ENCODE measurements at places on chromosomes 11 and 22.
A peak's percentile ranks its signal among the peaks of the same experiment; 100 is the strongest.

DNA sequence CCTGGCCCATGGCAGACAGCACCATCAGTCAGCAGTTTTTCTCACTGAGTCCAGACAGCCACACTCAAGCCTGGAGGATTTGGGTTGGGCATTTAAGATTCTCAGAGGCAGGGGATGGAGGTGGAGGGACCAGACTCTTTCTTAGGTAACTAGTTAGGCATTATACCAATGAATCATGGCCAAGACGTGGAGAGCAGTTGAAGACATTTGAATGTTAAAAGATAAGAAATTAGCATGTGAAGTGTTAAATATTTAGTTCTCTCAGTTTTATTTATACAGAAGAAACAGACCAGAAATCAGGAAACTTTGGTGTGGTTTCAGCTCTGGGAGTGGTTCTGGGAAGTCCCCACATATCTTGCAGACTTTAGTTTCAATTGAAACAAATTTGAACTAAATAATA is 9.9 kb downstream of the GTF2H1 start:
- peak; percentile 78 for DNase-seq

DNA sequence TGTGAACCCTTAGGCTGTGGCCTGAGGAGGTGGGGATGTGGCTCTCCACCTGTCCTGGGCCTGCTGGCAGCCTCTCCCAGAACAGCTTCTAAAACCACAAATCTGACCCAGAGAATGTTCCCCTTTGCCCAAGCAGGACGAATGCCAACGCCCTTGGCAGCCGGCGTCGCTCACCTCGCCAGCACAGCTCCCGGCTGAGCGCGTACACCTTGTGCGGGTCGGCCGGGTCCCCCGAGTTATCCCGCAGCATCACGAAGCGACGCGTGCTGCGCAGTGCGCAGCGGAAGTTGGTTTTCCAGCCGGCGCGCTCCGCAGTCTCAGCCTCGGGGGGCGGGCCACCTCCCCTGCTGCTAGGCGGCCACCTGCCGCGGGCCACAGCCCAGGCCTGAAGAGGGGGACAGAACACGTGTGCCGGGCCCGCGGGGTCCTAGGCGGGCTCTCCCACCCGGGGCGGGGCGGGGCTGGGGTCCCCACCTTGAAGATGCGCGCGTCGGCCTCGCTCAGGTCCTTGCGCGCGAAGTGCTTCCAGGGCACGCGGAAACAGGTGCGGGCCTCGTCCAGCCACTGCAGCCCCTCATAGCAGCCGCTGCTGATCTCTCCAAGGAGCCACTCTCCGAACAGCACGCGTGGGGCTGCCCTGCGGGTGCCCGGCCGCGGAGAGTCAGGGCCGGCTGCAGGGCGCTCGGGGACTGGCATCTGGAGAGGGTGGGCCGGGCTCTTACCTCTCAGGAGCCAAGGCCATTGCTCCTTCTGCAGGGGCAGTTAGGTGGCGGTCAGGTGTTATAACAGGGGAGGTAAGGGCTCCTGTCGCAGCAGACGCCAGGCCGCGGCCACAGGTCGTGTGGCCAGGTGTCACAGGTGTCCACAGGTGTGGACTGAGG is 887 bp downstream of the IRF7 start:
- no peak for DNase-seq

DNA sequence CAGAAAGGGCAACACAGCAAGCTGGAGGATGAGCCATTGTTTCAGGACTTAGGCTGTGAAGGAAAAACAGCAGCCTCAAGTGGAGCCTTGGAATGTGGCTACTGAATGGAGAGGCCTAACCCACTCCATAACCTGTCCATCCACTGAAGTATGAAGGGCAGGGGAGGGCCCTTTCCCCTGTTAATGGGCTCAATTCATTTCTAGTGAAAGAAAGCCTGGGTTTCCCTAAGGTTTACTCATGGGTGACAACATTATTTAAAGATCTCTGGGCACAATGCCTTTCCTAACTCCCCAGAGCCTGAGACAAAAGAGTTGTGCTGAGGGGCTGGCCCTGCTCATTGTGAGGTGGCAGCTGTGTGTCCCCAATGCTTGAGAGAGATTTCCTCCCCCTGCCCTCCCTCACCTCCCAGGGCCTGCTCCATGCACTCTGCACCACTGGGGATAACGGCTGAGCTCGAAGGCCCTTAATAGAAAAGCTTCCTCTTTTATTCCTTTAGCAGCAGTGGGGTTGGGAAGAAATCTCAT is 83.8 kb downstream of the ME3 start:
- DNase-seq = no peak

DNA sequence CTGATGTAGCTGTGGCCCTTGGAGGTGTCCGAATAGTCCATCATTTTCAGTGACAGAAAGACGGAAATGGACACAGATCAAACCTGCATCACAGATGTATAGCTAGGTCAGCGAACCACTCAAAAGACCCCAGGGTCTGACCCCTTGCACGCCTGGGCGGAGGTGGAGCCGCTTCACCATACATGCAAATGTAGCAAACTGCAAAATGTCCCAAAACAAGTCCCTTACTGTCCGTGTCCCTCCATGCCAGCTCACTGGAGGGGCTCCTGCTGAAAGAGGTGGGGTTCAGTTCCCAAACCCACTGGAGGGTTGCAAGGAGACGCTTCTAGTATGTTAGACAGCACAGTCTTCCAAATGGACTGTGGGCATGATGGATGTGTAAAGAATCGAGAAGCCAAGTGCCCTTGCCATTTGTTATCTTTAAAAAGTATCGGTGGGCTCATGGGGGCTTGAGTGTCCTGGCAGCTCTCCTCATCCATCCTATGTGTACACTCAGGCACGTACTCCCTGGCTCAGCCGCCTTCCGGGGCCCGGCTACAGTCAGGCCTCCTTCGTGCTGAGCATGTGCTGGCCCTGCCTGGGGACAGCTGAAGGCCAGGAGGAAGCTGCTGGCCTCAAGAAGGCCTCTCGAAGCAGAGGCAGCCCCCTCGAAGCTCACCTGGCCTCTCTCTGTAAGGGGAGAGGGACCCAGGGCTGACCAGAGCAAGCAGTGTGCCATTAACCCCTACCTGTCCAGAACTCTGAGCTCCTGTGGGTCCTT is 20.2 kb upstream of the KCNQ1OT1 start:
- no peak for DNase-seq

DNA sequence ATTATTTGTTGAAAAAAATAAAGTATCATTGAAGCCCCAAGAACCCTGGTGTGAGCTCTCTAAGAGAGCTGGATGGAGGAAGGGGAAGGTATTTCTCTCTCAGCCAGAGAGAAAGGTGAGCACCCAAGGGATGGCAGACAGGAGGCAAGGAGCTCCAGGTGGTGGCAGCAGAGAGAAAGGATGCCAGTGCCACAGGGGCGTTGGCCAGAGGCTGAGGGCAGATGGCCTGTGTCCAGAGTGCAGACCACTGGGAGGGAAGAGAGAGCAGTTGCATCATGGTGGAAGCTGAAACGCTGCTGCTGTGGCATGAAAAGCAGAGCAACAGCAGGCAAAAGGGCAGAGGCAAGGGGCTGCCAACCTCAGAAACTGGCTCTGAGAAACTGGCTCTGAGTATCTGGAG is 8.5 kb downstream of the SPON1 start:
- peak; percentile 13 for DNase-seq

DNA sequence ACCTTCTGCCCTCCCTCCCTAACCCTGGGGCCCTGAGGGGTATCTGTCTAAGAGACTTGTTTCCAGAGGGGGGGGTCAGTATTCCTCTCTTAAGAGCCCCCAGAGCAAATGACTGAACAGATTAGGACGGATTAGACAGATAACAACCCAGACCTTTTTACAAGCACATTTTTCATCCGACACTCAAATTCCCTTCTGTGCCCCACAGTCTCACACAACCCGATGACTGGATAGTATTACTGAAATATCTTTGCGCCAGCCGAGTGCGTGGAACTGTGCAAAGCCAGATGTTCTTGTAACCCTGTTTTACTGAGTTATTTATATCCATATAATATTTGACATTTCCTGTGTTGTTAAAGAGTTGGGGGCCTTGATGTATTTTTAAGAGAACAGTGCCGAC is 30.9 kb upstream of the FLI1 start:
- no peak for DNase-seq

- no peak for DNase-seq
These were observed 29.7 kb downstream of the TRMU start for GRCh38 chr22:46365166-46365624.

GRCh38 chr11:66857927-66858185 is 992 bp downstream of the LRFN4 start:
- DNase-seq = no peak

GRCh38 chr22:42273855-42274451 is 3.5 kb upstream of the TCF20 start:
- DNase-seq = no peak

DNA sequence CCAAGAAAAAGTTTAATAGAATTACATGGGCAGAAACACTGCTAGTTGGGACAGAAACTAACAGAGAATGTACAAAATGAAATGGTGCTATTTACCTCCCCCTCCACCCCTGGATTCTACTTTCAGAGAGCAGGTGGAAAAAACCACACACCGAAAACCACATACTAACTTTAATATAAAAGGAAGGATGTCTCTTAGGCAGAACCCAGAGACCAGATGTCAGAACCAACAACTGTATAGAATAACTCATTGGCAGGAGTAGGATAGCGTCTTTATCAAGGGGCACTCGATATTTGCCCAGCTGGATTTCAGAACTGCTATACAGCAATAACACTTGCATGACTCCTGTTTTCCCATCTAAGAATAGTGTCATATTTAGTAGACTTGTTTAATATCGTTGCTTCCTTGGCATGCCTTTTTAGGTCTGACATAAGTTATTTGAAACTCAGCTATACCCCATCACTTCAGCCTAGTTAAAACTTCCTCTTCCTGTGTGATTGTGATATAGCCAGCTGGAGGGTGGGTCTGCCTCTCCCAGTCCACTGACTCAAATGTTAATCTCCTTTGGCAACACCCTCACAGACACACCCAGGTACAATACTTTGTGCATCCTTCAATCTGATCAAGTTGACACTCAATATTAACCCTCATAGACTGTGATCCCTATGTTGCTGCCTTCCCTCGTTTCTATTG is 1.2 kb downstream of the SLC22A25 start:
- no peak for DNase-seq

GRCh38 chr11:1224111-1224490 is 1.2 kb downstream of the MUC5B start:
- no peak for DNase-seq

DNA sequence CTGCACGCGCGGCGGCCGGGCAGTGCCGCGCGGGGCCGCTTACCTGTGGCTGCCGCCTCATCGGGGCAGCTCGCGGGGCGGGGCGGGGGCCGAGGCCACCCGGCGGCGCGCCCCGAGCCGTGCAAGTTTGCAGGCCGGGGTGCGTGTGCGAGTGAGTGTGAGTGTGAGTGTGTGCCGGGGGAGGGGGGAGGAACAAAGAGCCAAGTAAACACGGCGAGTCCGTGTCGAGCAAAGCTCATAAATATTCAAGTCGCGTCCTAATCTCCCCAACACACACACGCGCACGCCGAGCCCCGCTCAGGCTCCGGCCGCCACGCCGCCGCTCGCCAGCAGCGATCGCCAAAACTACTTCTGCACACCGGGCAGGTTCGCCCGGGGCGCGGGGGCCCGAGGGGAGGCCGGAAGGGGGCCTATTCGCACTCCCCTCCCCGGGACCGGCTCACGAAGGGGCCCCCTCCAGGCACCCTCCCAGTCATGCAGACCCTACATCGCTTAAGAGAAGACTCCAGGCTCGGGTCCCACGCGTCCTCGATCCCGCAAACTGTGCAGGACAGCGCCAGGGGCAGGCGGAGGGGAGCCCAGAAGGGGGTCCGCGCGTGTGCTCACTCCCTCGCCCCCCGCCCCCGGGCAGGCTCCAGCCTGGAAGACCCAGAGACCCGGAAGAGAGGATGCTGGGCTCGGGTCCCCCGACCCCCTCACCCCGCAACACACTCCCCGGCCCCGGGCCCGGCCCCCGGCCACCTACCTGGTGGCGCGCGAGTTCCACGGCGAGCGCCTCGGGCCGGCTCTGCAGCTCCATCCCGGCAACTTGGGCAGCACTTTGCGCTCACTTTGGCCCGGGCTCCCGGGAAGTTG is 827 bp downstream of the PHF21B start:
- no peak for DNase-seq

DNA sequence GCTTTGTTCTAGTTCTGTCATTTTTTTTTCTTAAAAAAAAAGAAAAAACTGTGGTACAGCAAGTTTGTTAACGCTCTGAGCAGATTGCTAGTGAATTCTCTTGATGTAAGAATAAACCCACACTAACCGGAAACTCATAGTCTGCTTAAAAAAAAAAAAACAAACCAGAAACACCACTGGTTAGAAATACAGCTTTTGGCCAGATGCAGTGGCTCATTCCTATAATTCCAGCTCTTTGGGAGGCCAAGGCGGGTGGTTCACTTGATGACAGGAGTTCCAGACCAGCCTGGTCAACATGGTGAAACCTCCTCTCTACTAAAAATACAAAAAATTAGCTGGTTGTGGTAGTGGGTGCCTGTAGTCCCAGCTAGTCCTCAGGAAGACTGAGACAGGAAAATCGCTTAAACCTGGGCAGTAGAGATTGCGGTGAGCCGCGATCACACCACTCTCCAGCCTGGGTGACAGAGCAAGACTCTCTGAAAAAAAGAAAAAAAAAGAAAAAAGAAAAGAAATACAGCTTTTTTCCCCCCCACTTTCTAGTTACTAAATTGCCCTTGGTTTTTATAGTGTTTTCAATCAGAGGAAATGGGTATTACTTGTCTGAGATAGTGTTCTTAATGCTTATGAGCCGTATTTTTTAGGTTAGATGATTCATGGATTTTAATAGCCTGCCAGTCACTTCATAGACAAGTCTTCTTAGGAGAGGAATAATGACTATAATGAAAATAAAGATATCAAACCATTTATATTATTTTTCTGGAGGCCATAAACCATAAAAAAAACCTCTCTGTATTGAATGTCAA is 222.8 kb downstream of the DDX10 start:
- peak; percentile 0 for DNase-seq

GRCh38 chr11:65132238-65132987 is 1.9 kb downstream of the SYVN1 start:
- no peak for DNase-seq

- DNase-seq = peak; percentile 74
These were observed at the start of the genes C11orf21 and TSPAN32 for GRCh38 chr11:2301631-2302305. Gene C11orf21 (minus strand): TSS chr11:2301918. CDS start chr11:2301808, 110 bp downstream. Gene TSPAN32 (plus strand): TSS chr11:2302013. CDS start chr11:2302150, 137 bp downstream.

GRCh38 chr22:44667829-44668189 is 34.2 kb upstream of the PRR5 start:
- peak; percentile 94 for DNase-seq

- DNase-seq = no peak
These were observed 58.6 kb downstream of the APOL1 start for GRCh38 chr22:36311386-36312085.

DNA sequence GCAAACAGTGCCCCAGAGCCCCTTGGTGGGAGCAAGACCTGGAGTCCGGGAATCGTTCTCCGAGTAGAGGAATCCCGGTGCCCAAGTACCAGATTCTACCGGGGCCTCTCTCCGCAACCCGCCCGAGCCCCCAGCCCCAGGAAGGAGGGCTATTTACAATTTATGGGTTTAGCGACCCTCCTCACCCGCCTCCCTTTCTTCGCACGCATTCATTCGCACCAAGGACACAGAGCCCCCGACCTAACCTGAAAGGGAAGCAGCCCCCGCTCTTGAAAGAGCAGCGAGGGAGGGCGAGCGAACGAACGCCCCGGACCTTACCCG is 628 bp downstream of the LRP4 start:
- no peak for DNase-seq

GRCh38 chr11:104003491-104003890 is 32.9 kb upstream of the DDI1 start:
- no peak for DNase-seq

- no peak for DNase-seq
These were observed 19.8 kb upstream of the PSMA1 start for GRCh38 chr11:14539982-14540421.

- DNase-seq = no peak
These were observed 96.0 kb downstream of the TENM4 start for GRCh38 chr11:79344753-79345294.
